Panc1 (cell line): ENCODE measurements at places on chromosomes 3 and 15.

- no peak for DNase-seq
Measured at GRCh38 chr3:170233530-170233929, 11.3 kb downstream of the PRKCI start.

DNA sequence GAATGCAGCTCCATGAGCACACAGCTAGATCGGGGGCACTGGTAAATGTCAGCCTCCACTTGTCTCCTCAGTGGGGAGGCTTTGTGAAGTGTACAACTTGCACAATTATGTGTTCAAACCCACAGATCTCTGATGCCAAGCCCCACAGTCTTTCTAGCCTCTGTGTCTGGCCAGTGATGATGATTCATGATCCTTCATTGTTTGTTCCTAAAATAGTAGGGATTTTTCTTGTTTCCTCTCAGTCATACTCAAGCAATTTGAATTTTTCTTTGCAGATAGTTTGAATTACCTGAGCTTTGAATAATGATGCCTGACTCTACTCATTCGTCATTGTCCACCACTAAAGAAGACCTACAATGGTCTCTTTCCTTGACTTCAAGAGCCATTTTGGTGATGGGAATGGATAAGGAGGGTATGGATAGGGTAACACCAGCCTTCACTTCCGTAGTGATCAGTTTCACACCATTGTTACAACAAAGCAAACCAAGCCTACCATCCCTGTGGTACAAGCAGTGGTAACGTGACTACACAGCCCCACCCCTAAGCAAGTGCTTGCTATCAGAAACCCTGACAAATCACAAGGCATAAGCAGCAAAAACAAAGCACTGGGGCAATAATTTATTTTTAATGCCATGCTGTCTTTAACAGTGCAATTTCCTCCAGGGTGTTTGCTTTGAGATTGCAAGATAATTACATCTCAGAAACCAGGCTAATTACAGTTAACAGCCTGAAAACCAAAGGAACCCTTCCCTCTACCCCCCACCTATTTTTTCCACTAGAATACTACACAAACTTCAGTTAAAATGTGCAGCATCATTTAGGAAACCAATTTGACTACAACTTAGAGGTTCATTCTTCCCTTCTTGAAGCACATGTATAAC, 114.1 kb upstream of the PPP2R3A start:
- DNase-seq: no peak

- no peak for DNase-seq
Measured at GRCh38 chr15:100725121-100726069, 123.0 kb downstream of the ASB7 start.

DNA sequence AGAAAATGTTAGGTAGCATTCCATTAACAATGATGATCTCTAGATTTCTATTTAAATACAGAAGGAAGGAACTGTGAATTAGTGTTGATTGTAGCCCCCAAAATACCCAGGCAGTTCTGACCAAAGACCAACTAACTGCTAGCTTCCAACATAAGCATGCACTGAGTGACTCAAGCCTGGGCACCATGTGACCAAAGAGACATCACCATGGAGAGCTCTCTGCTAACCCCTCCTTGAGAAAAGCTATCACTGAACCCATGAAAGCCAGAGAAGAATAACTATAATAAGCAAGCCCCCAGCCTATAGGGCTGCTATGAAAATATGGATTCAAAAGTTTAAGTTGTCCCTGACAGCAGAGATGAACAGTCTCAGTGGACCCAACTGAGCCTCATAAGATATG, 310.2 kb downstream of the ULK4 start:
- no peak for DNase-seq

- DNase-seq: peak; percentile 53
Measured at GRCh38 chr3:156787926-156788663, 38.1 kb upstream of the LEKR1 start.

GRCh38 chr3:178083906-178084866, 452.1 kb upstream of the KCNMB2 start:
- DNase-seq: no peak

- DNase-seq: no peak
Measured at GRCh38 chr3:53581671-53582070, 87.3 kb downstream of the CACNA1D start.

- no peak for DNase-seq
Measured at GRCh38 chr15:77549576-77550288, 83.0 kb downstream of the LINGO1 start.

DNA sequence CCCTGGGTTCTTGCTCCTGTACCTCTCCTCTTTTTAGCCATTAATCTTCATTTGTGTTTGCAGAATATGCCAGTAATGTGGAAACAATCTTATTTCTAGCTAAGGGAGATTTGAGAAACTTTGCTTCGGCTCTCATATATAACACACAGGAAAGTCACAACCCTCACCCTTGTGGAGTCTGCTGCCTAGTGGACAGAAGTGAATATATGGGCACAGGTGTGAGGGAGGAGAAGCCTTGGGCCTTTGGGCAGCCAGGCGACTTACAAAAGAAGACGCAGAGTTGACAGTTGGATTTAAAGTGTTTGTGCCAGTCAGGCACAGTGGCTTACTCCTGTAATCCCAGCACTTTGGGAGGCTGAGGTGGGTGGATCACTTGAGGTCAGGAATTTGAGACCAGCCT, 181.8 kb upstream of the TBL1XR1 start:
- no peak for DNase-seq

GRCh38 chr3:47799733-47800132, 3.2 kb upstream of the DHX30 start:
- DNase-seq: no peak

GRCh38 chr3:78781351-78781750, 986.4 kb downstream of the ROBO1 start:
- no peak for DNase-seq

DNA sequence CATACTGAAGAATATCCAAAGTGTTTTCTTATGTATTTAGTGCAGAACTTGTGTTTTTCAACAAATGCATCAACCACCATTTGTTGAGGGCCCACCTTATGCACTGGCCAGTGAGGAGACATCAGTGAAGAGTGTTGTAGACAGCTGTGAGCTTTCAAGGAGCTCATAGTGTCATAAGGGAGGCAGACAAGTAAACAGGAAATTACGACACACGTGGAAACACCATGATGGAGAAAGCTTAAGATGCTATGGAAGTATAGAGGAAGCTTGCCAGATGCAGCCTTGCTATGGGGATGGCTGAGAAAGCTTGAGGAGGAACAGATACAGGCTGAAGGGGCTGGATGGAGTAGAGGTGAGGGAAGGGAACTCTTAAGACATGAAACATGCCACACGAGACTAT, 50.8 kb upstream of the PSMD6 start:
- DNase-seq: no peak

DNA sequence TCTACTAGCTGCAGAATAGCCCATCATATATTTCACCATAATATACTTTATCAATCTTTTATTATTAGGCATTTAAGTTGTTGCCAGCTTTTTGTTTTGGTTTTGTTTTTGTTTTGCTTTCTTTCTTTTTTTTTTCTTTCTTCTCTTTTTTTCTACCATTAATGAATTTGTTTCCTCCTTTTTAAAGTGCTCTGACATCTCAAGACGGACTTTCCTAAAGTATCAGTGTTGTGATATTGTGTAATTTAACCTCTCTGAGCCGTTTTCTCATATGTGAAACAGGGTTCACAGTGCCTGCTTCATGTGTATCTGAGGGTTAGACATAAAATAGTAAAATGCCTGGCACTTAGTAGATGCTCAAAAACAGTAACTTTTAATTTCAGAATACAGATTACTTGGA, 109.5 kb upstream of the IL12A start:
- DNase-seq: no peak

GRCh38 chr15:51172193-51172592, 77.5 kb upstream of the TNFAIP8L3 start:
- DNase-seq: no peak

DNA sequence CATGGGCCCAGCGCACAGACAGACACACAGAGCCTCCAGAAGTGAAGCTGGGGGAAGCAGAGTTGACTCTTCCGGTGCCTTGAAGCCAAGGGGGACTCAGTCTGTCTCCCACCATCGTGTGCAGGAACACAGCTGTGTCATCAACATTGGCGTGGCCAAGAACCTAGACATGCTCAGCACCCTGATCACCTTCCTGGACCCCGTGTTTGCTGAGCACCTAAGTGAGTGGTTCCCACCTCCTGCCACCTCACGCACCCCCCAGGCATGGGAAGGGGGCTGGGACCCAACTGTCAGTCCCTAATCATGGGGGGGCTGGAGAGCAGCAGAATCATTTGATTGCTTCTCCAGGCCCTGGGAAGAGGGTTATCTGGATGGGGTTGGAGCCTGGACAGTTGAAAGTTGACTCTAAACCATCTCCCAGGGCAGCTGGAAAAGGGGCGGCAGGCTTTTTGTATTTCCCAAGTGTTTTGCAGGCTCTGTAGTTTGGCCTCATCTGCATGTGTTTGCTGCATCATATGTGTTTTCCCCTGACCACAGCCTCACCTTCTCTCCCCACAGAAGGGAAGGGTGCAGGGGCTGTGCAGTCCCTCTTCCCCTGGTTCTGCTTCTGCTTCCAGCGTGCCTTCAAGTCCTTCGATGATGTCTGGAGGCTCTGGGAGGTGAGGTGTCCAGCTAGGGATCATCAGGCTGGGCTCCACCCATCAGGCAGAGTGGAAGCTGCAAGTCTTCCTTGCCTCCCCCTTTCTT, 12.8 kb downstream of the TBC1D21 start:
- DNase-seq: no peak

- no peak for DNase-seq
Measured at GRCh38 chr3:148750296-148750695, 52.6 kb downstream of the AGTR1 start.

GRCh38 chr3:179932674-179933073, 104.1 kb downstream of the PEX5L start:
- DNase-seq: no peak

- no peak for DNase-seq
Measured at GRCh38 chr15:46960581-46960980, 756.7 kb upstream of the SEMA6D start.

DNA sequence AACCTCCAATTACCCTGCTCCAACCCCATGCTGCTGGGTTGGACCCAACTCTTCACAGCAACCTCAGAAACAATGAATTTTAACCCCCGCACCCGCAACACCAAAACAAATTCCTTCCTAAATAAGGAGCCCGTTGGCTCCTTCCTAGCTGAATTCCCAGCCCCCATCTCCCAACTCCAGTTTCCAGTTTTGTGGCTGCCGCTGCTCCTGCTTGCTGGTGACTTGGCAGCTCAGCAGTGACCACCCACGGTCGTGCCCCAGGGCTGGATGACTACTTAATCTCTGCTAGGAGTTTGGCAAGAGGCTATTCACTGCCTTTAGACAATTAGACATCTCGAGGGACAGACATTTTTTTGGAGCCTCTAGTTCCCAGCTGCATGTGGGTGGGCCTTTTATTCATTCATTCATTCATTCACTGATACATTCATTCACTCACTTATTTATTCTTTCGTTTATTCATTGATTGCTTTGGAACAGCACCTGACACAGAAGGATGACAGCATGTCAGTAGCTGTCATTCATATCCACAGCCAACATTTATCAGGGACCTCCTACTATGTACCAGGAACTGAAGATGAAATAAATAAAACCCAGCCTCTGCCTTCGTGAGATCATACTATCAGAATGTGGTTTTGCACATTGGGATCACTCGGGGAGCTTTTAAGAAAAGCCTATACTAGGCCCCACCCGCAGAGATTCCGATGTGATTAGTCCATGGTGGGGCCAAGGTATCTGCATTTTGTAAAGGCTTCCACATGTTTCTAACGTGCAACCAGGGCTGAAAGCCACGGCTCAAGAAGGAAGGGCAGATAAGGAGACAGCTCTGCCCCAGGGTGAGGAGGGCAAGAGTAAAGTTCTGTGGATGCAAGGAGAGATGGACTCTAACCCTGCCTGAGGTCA, 256.5 kb downstream of the SHQ1 start:
- no peak for DNase-seq

DNA sequence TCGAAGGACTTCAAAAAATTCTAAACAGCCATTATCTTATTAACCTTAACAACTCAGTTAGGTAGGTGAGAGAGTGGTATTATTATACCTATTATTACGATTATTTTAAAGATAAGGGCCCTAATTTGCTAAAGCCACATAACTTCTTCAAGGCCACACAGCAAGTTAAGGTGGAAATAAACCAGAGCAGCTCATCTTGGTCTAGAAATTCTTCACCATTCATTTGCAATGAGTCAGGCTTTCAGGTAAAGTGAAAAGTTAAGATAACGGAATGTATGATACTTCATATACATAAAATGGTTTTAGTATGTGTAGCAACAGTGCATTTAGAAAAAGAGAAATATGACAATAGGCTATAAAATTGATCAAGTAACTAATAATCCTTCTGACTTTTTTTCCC, 920.2 kb downstream of the ROBO1 start:
- no peak for DNase-seq

GRCh38 chr15:77287385-77287784, 132.5 kb downstream of the PEAK1 start:
- DNase-seq: no peak

- DNase-seq: no peak
Measured at GRCh38 chr3:170809975-170810357, 60.0 kb downstream of the RPL22L1 start.

- DNase-seq: no peak
Measured at GRCh38 chr3:32076566-32076965, 29.9 kb upstream of the GPD1L start.

- no peak for DNase-seq
Measured at GRCh38 chr3:69488026-69488425, 102.1 kb upstream of the FRMD4B start.

- DNase-seq: no peak
Measured at GRCh38 chr15:99503411-99503810, 62.4 kb upstream of the MEF2A start.

DNA sequence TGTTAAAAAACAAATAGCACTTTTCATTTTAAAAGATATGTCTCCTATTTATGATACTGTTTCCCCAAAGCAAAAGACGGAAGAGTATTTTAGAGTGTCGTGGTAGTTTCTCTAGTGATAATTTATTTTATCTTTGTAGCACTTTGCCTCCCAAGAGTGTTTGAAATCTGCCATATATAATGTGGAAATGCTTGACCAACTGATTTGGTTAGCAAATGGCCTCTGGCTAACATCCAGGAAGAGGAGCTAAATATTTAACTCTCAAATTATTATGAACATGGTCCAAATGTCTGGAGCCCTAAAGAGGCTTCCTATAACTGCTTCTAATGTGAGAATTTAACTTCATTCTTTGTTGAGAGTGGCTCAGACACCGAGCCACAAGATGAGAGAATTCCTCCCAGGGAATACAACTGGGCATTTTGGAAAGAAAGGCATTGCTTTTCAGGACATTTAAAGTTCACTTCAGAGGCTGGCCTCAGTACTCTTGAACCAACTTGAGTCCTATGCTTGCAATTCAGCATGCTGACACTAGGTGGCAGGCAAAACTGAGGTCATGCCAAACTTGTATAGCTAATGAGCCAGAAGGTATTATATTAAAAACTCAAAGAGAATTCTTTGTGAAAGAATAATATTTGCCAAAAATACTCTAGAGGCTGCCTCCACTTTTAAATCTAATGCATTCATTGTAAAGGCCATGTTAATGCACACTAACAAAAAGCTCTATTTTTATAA, 104.5 kb downstream of the RARB start:
- DNase-seq: peak; percentile 2

- DNase-seq: no peak
Measured at GRCh38 chr15:57746786-57747185, 40.3 kb downstream of the POLR2M start.
